GDM1 (cell line): ENCODE measurements at places on chromosomes 5 and 9.

DNA sequence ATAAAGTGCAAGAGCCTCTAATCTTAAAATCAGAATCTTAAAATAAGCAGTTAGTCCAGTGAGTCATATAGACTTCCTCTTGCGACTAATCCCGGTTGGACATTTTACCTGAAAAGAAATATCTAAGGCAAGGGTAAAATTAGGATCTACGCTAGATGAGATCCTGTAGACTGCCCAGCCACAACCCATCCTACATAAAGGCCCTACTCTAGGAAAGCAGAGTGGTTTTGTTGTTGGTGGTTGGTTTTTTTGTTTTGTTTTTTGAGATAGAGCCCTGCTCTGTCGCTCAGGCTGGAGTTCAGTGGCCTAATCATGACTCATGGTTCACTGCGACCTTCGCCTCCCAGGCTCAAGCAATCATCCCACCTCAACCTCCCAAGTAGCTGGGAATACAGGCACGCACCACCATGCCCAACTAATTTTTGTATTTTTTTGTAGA, 6.9 kb downstream of the TSC1 start:
- no peak for DNase-seq

- no peak for DNase-seq
Observed at GRCh38 chr5:148060881-148061280, 2.9 kb upstream of the SPINK5 start.

DNA sequence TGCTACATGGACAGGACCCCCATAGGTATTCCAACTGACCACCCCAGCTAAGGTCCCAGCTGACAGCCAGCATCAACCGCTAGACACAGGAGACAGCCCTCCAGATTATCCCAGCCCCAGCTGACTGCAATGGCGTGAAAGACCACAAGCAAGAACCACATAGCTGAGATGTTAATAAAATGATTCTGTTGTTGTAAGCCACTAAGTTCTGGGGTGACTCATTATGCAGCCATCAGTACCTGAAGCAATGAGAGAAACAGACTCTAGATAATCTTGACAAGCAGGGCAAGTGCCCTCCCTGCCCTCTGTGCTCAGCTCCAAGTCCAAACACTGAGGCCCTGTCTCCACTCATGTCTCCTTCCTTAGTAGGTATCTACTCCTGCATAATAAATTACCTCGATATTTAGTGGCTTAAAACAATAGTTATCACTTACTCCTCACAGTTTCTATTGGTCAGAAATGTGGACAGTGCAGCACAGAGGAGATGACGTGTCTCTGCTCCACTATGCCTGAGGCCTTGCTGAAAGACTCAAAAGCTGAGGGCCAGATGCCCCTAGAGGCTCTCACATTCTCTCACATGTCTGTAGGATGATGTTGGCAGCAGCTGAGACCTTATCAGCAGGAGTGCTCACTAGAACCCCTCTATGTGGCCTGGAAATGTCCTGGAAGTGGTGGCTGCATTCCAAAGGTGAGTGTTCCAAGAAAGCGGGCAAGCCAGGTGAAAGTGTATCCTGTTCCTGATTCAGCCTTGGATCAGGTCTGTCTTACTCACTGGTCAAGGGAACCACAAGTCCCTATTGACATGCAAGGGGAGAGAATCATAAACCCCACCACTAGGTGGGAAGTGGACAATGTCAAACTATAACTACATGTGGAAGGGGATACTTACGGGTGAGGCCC, 2.5 kb downstream of the MGAT1 start:
- DNase-seq = no peak

- no peak for DNase-seq
Observed at GRCh38 chr5:151491062-151491461, 43.7 kb downstream of the SLC36A1 start.

- DNase-seq = no peak
Observed at GRCh38 chr9:108416324-108416723, 439.5 kb downstream of the ACTL7B start.

DNA sequence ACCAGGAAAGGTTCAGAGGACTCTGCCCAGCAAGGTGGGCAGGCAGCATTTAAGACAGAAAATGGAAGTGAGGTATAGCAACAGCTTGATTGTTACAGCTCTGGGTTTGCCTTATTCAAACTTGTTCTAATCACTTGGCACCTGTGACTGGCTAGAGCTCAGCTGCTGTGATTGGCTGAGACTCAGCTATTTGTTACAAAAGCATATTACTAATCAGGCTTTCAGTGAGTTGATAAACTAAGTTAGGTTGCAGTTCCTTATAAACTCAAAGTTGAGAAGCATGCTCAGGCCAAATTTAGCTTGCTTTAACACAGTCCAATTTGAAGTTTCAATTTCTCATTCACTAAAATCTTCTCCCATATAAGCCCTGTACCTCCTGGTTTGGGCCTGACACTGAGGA, 56.3 kb downstream of the GDA start:
- no peak for DNase-seq

DNA sequence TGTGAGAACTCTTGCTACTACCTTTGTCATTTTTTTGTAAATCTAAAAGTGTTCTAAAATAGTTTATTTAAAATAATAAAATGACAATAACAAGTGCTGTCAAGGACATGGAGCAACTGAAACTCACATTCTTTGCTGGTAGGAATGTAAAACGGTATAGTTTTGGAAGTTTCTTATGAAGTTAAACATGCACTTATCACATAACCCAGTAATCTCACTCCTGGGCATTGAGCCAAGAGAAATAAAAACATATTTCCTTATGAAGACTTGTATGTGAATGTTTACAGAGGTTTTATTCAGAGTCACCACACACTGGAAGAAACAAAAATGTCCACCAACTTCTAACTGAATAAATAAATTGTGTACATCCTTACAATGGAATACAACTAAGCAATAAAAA, 46.0 kb upstream of the COL15A1 start:
- no peak for DNase-seq
